ENCODE measurements at places on chromosomes 2 and 18.
A peak's percentile ranks its signal among the peaks of the same experiment; 100 is the strongest.

GRCh38 chr2:239307921-239308613 lies 92.8 kb downstream of the HDAC4 start:
- no peak for DNase-seq

GRCh38 chr2:150526827-150527226 lies 39.4 kb upstream of the RND3 start:
- DNase-seq = peak; percentile 97

DNA sequence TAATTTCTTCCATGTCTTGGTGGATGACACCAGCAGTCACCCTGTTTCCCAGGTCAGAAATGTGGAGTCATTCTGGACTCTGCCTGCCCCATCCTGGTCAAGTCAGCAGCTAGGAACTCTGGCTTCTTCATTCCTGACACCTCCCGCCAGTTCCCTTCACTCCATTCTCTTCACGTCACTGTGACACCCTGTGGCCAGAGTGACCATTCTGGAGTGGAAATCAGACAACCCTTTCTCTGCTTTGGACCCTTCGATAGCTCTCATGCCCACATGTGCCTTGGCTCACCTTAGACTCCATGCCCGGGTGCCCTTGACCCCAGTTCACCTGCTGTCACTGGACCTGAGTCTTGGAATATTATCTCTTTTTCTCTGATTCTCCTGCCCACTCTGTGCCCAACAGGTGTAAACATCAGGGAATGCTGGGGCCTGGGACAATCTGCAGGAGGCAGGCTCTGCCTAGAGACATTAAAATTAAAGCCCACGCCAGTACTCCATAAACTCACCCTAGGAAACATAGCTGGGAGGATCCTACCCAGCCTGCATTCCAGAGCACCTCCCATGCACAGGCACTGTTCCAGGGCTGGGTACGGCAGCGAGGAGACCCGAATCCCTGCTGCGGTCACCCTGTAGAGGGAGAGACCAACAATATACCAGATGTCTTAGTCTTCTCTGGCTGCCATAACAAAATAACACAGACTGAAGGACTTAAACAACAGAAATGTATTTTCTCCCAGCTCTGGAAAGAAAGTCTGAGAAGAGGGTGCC lies 41.1 kb upstream of the FAHD2A start:
- DNase-seq = no peak

DNA sequence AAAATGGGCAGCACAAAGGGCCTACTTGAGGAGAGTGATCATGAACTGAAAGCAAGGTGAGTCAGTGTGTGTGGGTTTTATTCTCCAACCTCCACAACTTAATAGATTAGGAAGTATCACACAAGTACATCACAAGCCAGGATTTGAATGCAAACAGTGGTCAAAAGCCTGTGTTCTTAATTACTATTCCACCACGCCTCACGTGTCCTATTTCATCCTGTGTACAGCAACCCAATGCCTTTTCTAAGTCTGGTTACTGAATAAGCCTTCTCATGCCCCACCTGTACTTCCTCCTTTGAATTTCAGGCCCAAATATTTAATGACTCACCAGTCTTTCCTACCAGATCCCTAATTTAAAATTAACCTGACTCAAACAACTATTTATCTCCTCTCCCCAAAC lies 755.7 kb upstream of the SLC8A1 start:
- DNase-seq = no peak

GRCh38 chr2:189327879-189328847 lies 113.1 kb upstream of the WDR75 start:
- no peak for DNase-seq

DNA sequence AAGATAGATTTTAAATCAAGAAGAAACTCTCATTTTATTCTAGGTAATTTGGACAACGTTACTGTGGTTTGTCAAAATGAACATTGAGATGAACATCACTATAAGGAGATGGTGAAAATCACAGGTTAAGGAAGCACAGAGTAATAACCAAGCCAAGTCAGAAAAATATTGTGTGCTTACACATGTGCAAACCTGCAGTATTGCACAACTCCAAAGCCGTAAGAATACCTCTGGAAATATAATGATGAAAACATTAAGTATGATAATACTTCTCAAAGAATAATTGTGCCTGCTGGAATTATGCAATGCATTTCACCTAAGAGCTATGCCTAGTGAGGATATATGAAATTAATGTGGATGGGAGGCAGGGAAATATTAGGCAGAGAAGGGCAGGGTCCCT lies 21.1 kb upstream of the GALNT5 start:
- no peak for DNase-seq

DNA sequence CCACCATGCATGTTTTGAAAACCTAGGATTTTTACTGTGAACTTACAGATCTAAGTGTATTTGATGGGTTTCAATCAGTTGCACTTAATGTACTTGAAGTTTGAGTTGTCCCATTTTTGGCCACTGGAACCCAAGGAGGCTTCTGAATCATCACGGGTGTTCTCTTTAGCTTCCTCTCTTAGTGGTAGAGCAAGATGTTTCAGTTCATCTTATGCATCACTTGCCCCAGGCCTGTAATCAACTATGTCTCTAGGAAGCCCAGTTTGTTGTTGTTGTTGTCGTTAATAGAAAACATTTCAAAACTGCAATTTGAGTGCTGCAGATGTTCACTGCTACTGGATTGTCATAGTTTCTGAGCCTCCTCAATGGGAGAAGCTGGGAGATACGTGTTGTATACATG lies 97.0 kb downstream of the FHOD3 start:
- no peak for DNase-seq

- DNase-seq = no peak
Measured at GRCh38 chr2:111676291-111676822, 207.6 kb downstream of the ANAPC1 start.

DNA sequence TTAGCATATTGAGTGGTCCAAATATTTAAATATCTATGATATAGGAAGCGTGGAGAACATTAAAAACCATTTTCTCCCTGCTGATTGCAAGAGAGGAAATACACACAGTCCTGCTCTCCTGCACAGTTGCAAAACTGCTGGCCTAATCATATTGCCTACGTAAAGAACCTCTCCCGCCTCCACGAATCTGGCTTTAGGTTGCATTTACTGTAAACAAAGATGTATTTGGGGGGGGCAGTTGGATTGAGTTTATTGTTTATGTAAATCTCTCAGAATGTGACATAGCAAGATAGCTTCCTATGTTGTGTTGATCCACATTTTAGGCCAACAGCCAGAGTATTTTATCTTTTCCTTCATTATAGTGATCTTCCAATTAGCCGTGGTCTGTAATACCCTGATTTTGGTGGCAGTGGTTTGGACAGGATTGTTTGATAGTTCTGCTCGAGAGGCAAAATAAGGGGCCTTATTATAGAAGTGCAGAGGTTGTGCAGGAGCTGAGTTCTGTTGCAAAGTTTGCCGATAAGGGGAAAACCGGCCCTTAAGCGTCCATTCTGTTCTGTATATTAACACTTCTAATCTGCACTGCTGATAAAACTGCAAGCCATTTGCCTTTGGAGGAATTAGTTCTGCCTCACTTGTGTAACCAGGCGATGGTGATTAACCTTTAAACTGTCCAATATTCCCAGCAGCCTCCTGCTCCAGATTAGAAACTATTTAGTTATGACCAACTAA lies 101.6 kb upstream of the SIX3 start:
- peak; percentile 12 for DNase-seq

DNA sequence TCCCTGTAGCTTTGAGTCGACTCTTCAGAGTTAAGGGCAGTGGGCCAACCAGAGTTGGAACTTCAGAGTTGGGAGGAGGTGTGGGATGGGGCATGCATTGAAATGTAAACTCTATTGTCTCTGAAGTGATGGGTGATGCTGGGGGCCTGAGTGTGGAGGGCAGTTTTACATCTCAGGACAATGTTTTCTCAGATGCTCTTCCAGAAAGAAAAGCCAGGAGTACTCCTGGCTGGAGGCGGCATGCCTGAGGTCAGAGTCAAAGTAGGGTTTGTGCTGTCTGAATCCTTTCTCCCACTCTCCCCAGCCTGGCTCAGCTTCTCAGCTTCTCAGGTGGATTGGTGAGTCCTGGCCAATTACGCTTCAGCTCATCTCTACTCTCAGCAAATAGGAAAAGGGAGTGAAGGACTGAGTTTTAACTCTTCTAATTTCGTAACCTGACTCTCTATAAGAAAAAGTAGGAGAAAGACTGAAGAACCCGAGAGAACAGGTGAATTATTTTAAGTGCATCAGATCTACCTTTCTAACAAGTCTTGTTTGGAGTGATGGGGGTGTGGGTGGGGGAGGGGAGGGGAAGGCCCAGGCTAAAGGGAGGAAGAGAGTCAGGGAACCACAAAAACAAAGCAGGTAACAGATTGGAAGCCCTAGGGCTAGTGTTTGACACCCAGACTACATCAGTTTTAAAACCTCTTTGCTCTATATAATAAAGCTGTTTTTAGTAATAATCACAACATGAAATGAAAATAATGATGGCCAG lies 107.5 kb upstream of the PELI1 start:
- no peak for DNase-seq

- no peak for DNase-seq
Measured at GRCh38 chr2:50648041-50648700, 383.8 kb downstream of the NRXN1 start.

DNA sequence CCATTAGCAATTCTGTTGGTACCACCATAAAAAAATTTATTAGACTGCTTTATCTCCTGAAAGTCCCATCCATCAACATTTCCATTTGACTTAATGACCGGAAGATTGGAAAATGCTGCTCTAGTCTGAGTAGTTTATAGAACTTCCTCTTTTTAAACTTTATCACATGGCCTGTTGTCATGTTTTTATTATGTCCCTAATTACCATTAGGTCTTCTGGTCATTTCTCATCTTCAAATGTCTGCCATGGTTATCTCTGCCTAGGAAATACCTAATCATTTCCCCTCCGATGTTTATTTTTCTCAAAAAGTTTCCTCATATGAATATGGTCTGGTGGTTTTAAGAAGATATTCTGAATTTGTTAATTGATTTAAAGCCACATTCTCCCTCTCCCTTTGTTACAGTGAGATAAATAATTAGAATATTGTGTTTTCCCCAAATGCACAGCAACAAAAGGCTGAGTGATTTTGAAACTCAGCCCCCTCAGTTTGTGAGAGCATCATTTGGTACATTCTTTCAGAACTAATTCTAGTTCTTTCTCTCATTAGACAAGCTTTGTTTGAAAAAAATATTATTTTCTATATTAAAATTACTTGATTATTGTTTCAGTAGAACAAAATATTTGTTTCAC lies 317.1 kb upstream of the ST6GAL2 start:
- no peak for DNase-seq

DNA sequence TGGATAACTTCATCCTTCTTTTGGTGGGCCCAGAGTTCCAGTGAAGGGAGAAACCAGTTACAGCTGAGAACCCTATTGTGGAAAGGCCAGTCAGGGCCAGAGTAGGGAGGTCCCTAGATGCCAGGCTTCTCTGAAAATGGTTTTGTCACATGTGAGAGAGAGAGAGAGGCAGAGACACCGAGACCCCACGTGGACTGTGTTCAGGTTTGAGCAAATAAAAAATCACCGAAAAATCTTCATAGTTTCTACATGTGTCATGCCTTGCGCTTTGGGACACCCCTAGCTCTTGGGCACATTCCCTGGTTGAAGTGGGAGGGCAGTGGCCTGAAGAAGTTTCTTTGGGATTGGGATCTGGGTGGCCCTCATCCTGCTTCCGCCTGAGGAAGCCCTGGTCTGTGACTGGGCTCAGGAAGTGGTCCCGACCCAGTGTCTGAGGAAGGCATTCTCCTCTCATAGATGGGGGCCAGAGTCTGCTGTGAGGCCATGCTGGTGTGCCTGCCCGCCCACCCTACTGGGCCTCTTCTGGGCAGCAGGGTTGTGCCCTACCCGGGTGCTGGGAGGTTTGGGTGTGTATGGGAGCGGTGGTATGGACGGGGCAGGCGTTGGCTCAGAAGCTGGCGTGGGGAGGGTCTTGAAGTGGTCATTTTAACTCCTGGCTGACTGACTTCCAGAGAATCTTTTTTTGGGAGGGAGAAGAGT lies 16.1 kb downstream of the NCK2 start:
- no peak for DNase-seq

DNA sequence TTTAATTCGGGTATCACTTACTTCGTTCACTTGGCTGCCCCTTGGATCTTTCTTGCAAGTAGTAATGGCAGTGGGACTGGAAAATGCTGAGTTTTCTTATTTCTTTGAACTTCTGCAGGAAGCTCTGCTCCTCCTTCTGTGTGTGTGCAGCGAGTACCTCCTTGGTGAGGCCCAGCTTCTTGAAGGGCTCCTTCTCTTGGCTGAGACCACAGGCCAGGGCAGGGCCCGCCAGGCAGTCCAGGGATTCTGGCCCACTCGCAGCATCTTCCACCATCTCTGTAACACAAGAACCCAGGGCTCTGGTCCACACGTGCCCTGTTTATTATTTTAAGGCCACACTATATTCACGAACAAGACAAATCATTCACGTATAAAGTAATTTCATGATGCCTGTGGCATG lies 15.8 kb upstream of the HES6 start:
- DNase-seq = no peak

GRCh38 chr2:30702694-30703093 lies 104.6 kb downstream of the CAPN13 start:
- no peak for DNase-seq

DNA sequence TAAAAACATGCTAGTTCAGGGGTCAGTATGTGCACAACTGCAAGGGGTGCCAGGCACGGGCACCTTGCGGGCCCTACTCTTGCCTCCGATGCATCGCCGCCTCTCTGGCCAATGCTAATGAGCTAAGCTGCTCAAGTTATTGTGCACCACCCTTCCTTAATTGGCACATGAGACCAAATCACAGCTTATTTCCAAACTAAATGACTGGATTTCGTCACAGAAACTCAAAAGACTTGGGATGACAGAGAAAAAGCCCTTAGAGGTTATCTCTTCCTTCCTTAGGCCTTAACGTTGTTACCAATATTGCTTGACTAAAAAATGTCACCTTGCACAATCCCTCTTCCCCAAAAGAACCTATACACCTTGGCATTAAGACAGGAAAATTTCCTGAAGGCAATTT lies 7.7 kb downstream of the RNF149 start:
- peak; percentile 62 for DNase-seq

DNA sequence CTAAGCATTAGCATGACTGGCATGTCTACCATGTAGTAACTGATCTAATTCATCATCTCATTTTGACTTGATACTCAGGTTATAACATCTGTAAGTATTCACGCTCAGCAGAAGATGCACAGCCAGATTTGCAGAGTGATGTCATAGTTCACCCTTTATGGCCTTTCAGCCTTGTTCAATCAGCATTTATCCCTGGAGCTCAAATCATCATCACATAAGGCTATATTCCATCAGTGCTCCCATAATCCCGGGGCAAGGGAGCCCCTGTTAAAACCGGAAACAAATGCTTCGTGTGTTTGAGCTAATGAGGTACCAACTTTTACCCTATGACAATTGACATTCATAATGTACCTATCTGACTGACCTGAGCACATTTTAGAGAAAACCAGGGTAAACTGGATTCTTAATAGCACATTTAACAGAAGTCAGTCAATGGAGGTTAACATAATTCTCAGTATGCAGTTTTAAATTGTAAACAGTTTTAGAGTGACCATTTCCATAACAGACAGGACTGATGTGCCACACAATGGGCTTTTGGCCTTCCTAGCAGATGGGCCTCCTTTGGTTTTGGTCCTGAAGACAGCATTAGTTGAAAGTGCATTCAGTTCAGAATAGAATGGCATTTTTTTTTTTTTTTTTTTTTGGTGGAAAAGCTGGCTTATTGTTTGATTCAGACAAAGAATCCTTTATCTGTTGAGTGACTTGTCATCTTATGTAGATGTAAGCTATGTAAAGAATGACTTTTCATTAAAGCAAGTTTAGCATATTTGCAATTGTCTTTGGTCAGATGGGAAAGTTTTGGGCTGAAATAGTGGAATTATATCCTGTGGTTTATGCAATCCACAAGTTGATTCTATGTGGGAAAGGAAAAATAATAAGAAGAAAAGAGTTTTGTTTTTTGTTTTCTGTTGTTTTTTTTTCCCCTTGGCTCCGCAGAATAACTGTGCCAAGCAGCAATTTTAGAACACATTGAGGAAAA lies 866.0 kb upstream of the ACVR2A start:
- no peak for DNase-seq

All from retinal pigment epithelial cell (primary cell).